Activated T-cell treated with anti-CD3 and anti-CD28 coated beads, Interleukin-2, amount 50 U/mL, for 48 hours (primary cell): ENCODE measurements at places on chromosomes 12 and 14.

GRCh38 chr12:47901063-47901717 is 3.6 kb downstream of the VDR start:
- no peak for DNase-seq

DNA sequence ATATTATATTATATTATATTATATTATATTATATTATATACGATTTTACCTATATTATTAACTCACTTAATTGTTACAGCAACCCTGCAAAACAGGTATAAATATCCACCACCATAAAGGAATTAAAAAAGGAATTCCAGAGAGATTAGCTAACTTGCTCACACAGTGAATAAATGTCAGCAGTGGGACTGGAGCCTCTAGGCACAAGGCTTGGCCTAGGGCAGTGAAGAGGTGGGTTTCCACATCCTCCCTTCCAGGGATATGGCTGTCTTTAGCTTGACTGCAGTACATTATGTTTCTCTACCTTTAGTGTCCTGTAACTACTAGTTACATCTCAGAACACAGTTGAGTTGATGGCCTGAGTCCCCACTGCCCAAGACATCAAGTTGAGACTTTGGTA is 166.9 kb downstream of the SLC15A5 start:
- no peak for DNase-seq

- DNase-seq, result no peak
Measured at GRCh38 chr12:20810487-20810886, at the start of gene SLCO1B3. Gene SLCO1B3 (plus strand): TSS chr12:20810705. CDS start chr12:20815739, 5,034 bp downstream.

DNA sequence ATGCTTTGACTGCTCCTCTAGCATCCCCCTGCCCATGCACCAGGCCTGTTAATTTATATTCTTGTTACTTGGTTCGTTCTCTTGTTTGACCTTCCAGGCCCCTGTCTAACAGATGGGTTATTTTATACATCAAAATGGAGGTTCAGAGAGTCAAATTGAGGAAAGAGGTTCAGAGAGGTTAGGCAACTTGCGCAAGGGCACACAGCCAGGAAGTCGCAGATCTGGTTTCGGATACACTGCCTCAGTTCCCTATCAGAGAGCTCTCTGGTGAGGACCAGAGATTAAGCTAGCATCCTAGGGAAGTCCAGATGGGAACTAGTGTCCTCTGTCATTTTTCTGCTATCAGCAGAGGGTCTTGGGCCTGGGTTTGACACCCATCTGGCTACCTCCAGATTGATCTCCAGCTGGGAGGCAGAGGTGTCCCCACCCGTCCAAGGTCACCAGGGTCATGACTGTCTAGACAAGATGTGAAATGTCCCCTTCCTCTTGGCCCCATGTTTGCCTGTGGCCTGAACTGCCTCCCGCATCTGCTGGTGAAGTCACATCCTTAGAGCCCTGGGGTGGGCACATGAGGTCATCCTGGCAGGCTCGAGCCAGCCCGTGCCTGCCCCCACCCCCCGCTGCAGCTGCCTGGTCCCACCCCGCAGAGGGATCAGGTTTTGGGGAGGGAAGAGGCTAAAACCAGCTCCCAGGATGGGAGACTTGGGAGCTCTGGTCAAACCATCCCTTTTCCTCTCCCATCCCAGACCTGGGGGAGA is 84.3 kb upstream of the NCOR2 start:
- DNase-seq, result no peak
